ENCODE measurements at places on chromosomes 7 and 10.
A peak's percentile ranks its signal among the peaks of the same experiment; 100 is the strongest.

DNA sequence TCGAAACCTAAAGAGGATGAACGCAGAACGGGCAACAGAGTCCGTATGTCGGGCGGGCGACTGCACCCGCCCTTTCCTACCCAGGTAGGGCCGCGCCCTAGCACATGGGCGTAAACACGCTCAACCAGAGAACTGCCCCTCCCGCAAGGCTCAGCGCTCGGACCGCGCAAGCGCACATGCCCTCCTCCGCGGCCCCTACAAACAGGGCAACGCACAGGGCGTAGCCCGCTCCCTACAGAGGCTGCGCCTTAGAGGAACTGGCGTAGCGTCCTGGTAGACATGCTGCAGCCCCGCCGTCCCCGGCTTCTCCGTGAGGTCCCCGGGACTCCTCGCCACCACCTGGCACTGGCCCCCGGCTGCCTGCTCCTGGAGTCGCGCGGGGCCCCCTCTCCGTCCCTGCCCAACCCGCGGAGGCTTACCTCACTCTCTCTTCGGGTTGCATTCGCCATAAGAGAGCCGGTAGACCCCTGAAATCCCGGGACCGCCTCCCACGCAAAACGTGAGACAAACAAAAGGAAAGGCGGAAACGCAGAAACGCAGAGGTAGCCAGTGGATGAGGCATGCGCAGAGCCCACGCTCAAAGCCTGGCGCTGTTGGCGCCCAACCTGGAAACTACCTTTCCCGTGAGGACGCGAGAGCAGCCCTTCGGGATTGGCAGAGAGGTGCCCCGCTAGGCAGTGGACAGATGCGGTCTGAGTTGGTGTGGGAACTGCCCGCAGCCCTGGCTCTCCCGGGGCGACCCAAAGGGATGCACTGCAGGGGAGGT, at the start of gene ZNF33B:
ZNF33B (minus strand) TSS at position 516 of the 766 bp plus-strand sequence. CDS start 1,642 bp downstream, outside the sequence.
- DNase-seq: peak; percentile 81

- no peak for DNase-seq
Measured at GRCh38 chr7:47954231-47954911, 6.1 kb upstream of the PKD1L1 start.

- no peak for DNase-seq
Measured at GRCh38 chr7:150862356-150862755, 10.0 kb downstream of the AOC1 start.

DNA sequence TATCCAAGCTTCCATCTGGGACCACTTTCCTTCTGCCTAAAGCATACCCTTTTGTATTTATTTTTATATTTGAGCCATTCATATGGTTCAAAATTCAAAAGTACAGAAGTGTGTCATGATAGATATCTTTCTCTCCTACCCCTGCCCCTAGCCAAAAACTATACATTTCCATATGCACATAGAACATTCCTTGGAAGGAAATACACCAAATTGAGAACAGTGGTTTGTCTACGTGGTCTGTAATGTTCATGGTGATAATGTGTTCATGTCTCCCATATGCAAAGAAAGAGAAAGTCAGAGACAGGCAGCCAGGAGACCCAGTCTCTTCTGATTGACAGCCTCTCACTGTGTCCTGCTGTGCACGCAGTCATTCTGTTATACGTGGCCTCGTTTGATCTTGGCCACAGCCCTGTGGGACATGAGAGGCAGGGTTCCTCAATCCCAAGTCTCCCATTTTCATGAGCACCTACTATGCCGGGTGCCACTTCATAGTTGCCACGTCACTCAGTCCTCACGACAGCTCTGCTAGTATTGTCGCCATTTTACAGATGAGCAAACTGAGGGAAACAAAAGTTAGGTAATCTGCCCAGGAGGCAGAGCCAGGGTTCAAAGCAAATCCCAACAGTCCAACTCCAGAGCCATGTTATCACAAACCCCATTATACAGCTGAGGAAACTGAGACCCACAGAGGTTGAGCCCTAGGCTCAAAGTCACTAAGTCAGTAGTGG, 8.0 kb upstream of the CDH23 start:
- no peak for DNase-seq

GRCh38 chr7:139972029-139972428, 90.7 kb downstream of the PARP12 start:
- no peak for DNase-seq

DNA sequence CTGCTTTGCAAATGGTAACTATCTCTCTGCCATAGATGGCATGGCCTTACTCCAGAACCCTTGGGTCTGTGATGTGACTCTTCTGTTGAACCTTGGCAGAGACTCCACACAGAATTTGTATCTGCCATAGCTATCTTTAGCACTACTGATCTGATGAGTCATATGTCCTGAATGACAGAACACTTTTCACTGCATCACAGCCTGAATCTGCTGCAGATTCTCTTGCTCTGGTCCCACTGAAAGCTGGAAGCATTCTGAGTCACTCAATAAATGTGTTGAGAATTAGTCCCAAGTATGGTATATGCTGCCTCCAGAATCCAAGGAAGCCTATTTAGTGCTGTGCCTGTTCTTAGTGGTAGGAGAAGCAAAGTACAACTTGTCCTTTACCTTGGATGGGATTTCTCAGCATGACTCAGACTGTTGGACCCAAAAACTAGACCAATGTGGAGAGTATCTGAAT, 39.5 kb upstream of the ANKRD1 start:
- DNase-seq: no peak

All from activated naive CD4-positive, alpha-beta T cell (primary cell).